Sigmoid colon (tissue), 7 donors: ENCODE measurements at places on chromosomes 5 and 9. TPM values are rescaled to one million over a fixed set of nuclear protein-coding genes. Genes with fewer than 3 reads are reported as not detected.

GRCh38 chr5:143920772-143921171 lies 108.8 kb downstream of the HMHB1 start:
- no peak for DNase-seq
- H3K4me1 ChIP-seq, result peaks cover 16% of the 10 kb centered on the region
- H3K27me3 ChIP-seq, result no peaks in the 10 kb centered on the region
- H3K4me3 ChIP-seq, result no peak overlapping the region

The MAST4 gene
- total RNA-seq, result 30.7 TPM

DNA sequence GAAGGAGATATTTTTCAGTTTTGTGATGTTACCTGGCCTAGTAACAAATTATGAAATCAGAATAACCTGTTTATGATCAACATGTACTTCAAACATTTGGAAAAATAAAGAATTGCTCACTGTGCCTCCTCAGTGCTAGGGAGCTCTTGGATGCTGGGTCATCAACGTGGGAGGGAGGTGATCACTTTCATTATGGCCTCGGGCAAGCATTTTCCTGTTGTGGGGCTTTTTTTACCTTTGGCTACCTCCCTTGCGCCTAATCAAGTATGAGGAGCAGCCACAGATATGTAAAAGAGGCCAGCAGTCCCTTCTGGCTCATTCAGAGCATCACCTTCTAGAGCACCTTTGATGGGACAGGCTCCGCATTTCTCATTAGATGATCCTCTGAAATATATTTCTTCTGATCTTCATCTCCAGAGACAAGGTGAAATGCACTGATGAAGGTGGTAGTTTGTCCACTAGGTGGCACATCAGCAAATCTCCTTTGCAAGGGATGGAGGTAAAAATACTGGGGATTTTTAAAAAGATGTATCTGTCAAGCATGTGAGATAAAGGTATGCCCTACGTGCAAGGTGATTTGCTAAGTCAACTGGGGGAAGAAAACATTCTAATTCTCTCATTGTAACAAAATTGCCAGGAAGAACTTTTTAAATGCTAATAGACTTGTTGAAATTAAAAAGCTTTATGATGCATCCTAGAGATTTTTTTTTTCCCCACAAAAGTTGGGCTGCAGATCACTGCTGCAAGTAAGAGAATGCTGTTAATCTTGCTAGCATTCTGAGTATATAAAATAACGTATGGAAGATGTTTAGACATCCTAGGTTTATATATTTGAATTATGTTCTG lies 218.2 kb downstream of the MAST4 start:
- no peaks in the 10 kb centered on the region for H3K27me3 ChIP-seq
- DNase-seq, result no peak
- no peak overlapping the region for H3K27ac ChIP-seq
- no peaks in the 10 kb centered on the region for H3K4me1 ChIP-seq
- no peak overlapping the region for H3K4me3 ChIP-seq

The ARHGEF39 gene
- total RNA-seq, result 0.99 TPM
